Left renal cortex interstitium (tissue), 4 donors: ENCODE measurements at places on chromosomes 11 and 22.

- DNase-seq: no peak
Measured at GRCh38 chr11:62428871-62429560, 10.2 kb downstream of the SCGB1A1 start.

DNA sequence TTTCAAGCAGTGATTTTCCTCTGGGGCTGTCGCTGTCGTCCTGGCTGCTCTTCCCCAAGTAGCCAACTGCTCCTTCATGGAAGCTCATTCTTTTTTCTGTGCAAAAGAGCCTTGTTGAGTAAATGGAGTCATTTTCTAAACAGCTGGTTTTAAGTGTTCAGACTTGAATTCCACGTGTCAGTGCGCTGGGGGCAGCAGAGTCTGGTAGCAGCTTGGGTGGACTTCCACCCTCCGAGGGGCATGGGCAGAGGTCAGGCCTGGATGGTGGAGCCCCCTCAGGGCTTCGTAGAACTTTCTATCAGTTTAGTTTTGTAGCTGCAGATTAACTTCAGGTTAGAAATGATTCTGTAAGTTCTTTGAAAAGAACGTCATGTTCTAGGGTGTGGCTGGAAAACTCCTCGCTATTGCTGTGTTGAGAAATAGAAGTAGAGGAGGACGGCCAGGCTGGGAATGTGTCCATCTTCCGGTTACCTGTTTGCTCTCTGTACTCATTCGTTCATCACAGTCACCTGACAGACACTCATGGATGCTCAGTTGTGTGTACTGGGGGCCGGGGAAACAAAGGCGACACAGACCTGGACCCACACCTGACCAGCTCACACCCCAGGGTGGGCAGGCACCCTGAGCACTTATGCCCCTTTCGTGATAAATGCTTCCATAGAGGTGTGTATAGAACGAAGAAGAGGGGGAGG lies 270.7 kb downstream of the TBC1D22A start:
- DNase-seq: no peak

GRCh38 chr11:66126808-66127555 lies 56.9 kb downstream of the PACS1 start:
- no peak for DNase-seq

GRCh38 chr11:82731691-82732277 lies 1.9 kb downstream of the FAM181B start:
- no peak for DNase-seq

DNA sequence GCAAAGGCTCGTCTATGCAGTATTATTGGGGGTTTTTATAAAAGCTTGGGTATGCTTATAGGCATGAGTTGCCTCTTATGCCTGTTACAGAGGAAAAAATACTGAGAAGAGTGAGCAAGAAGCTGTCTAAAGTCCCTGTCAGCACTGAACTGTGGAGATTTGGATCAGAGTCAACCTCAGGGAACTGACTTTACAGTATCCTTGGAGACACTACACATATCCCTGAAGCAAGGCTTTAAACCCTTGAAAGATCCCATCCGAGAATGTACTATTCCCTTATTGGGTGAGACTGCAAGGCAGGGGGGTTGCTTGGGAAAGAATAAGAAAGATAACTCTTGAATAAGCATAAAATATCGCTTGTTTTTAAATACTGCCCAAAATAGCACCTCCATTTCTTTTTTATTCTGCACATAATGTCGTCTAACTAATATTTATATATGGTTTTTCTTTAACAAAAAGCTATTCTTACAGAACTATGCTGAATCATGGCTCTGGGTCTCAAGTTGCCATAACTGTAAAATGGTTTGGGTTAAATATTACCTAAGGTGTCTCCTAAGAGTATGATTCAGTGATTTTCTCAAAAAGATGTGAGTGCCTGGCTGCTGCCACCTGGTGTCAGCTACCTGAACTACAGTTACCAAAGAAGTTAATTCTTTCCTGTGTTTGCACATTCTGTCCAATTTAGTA lies 1062.8 kb downstream of the DLG2 start:
- DNase-seq: no peak

DNA sequence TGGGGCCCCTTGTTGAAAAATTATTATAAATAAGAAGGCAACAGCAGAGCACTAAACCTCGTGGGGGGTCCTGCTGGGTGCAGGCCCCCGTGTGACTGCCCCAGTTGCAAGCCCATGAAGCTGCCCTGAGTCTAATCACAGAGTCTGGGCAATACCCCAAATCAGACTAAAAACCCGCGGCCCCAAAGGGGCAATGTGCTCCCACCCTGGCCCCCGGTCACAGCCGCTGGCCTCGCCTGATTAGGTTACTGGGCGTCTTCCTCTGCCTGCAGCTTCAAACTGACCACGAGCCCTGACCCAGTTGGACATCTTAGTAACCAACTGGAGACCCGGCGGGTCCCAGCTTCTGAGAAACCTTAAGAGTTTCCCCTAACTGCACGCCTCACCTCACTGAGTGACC lies 1.6 kb downstream of the CXCR5 start:
- no peak for DNase-seq

GRCh38 chr11:126391970-126392632 lies 36.6 kb downstream of the ST3GAL4 start:
- DNase-seq: no peak

DNA sequence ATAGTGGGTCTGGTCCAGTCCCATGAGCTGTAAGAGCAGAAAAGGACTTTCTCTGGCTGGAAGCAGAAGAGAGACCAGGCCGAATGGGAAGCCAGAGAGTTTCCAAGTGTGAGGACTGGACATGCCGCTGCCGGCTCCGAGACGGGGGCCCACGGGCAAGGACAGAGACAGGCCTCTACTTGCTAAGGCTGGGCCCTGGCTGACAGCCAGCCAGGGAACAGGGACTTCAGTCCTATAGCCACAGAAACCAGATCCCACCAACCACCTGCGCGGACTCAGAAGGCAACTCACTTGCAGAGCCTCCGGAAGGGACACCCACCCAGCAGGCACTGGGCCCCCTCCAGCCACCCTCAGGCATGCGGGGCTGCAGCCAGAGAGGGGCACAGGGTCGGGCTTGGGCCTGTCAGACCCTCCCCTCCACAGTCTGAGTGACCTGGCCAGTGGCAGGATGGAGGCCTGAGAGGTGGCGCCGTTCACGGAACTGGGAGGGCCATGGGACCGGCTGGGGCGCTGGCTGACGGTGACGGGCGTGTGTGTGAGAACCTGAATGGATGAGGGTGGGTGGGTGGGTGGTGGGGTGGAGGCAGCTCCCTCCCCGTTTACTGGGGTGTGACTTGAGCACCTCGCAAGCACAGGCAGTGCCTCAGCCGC lies 47.8 kb upstream of the A4GALT start:
- no peak for DNase-seq
